Muscle of arm (tissue), 14 donors: ENCODE measurements at places on chromosomes 3 and 15.

GRCh38 chr3:186107215-186108105 lies 1.4 kb downstream of the ETV5 start:
- peak; percentile 71 for DNase-seq

DNA sequence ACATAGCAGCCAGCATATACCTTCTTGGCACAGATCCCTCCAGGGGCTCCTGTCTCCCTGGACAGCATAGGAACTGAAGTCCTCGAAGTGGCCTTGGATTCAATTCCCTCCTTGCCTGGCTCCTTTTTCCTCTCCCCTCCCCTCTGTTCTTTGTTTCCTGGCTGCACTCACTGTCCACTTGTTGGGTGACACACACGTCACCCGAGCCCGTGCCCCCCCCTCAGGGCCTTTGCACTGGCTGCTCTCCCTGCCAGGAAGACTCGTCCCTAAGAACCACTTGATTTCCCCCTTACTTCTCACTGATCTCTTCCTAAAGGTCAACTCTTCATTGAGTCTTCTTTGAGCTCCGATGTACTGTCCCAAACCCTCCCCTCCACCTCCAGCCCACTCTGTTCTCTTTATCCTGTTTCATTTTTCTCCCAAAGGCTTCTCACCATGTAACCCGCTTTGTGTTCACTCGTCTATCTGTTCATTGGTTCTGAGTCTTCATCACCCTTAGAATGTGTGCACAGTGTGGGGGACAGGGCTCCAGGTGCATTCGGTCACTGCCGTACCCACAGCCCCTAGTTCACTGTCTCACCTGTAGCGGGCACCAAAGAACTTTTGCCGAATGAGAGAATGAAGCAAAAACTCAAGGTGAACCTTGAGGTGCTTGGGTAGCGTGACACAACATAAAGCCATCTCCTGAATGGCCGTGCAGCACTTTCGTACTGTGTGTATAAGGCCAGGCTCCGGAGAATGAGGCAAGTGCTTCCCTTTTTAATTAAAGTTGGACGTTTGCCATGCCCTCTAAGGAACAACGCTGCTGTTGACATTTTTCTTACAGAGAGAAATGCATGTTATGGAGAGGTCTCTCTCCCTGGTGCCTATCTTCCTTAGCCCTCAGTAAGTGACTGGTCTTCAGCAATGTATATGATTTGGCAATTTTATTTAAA lies 74.0 kb downstream of the CHRNA7 start:
- DNase-seq: no peak

DNA sequence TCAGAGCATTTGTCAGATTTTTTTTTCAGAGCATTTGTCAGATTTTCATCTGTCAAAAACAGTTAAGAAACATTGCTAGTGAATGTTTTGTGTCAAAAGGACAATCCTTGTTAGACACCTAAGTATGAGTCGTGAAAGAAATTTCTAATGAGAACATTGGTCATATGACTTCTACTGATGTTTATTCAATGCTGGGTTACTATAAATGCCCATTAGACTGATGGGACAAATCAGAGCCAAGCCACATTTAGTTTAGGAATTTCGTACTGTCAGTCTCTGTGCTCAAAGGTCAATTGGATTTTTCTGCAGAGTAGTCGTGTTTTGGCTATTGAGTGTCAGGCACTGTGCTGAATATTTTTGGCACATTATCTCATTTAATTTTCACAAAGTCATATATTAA lies 31.6 kb downstream of the TSC22D2 start:
- DNase-seq: no peak

GRCh38 chr15:91782221-91782620 lies 71.3 kb upstream of the SLCO3A1 start:
- DNase-seq: no peak

- no peak for DNase-seq
Observed at GRCh38 chr3:168139947-168140346, 44.2 kb upstream of the GOLIM4 start.

GRCh38 chr15:74787251-74788041 lies 5.6 kb downstream of the CSK start:
- DNase-seq: no peak

- DNase-seq: no peak
Observed at GRCh38 chr15:54289590-54290136, 311.4 kb downstream of the UNC13C start.

DNA sequence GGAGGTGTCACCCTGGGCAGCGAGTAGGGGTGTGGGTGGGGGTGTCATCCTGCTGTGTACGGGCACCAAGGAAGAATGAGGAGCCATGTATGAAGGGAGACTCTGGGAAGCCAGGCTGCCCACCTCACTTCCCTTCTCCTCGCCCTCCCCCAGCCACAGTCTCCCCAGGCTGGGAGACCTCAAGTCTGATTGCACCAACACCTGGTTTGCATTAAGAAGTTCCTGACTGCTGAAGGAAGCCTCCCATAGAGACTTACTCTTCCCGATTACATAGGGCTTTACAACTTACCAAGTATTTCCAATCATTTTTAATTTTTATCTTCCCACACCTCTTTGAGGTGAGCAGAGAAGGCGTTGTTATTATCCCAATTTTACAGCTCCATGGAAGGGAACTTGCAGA lies 29.5 kb upstream of the SMAD3 start:
- no peak for DNase-seq

- no peak for DNase-seq
Observed at GRCh38 chr3:112875561-112875960, 28.9 kb upstream of the CD200R1L start.

DNA sequence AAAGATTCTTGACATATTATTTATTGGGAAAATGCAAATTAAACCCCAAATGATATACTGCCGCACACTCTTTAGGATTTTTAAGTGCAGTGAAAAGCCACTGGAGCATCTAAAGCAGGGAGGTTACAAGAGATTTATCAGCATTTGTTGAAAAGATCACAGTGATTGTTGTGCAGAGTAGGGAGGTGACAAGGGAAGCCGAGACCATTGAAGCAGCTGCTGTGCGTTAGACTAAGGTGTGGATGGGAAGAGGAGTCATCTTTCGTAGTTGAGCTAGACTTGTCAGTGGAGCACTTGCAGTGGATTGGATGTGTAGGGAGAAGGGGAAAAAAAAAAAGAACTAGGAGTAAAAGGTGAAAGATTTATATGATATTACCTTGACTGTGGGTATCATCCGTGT lies 854.6 kb downstream of the NTRK3 start:
- DNase-seq: no peak

DNA sequence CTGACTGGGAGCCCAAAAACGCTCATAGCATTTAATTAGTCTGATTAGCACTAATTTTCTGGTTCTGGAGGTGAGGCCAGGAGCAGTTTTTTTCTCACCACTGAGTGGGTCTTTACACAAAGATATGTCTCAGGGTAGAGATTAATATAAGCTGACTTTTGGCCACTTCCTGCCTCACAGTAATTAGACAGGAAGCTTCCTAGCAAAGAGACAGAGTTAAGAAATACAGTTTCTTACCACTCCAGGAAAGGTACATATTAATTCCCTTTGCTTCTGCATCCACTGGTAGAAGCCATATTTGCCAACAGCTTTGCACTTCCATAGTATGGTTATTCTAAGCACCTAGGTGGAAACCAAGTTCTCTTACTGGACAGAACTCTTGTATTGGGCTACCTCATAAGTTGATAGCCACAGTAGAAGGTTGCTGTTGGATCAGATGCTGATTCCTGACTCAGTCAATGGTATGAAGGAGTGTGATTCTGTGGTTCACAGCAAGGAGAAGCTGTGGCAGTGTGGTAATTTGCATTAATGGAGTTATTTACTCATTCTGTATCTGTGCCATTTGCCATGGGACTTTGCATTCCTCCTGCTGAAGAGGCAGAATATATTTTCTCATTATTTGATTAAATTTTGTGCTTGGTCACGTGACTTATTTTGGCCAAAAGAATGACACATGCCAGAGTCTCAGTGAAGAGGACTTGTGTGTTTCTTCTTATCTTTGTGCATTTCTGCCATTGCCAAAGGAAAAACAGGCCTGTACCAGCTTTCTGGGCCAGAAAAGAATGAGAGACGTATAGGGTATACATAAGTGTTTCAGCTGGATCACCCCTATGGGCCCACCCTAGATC lies 17.5 kb upstream of the ZBTB20 start:
- DNase-seq: no peak

DNA sequence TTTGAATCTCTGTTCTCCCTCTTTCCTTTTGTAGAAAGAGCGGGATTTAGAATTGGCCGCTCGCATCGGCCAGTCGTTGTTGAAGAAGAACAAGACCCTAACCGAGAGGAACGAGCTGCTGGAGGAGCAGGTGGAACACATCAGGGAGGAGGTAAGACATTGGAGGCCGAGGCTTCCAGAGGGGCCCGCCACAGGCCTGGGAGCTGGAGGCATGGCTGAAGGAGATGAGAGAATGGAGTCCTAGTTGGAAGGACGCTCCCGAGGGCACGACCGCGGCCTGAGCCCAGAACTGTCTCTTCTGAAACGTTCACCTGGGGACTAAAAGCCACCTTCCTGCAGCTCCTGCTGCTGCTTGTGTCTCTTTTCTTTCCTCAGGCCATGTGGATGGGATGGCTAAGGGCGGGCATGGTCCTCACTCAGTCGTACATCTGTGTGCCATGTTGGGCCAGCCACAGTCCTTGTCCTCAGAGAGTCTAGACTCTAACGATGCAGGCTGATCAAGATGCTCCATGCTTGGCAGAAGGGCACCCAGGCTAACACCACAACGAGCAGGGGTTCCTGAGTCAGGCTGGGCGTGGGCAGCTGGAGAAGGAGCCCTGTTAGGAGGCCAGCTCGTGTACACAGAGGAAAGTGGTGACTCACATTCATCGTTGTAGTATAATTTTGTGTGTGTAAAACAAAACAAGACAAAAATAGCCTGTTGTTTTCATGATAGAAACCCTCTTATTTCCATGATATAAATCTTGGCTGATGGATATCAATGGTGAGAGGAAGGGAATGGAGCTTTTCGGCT lies 81.1 kb downstream of the CCK start:
- DNase-seq: no peak

GRCh38 chr3:14775011-14775410 lies 43.8 kb upstream of the FGD5 start:
- no peak for DNase-seq

DNA sequence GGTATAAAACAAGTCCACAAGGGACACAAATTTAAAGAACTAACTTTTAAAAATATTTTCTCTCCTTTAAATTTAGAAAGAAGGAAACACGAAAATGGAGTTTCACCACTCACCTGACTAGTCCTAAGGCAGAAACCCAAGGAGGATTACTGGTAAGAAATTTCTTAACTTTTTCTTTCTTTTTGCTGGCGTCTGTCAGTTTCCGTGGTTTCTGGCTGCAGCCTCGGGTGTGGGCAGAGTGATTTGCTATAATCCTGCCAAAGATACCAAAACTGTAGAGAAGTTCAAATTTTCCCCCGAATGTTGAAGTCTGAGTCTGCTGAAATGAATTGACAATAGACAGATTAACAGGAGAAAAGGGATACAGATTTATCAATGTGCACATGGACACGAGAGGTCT lies 843.6 kb upstream of the ALCAM start:
- DNase-seq: no peak
